Cardiac muscle cell (in vitro differentiated cells and primary cell): ENCODE measurements at places on chromosomes 1 and 21. TPM values are rescaled to one million over a fixed set of nuclear protein-coding genes. Genes with fewer than 3 reads are reported as not detected.

S100A16 gene
- 110 and 120 TPM in 2 replicates for polyA plus RNA-seq

ZNF683 gene
- not detected in 2 replicates for polyA plus RNA-seq

ECM1 gene
- 1.9 and 2.9 TPM in 2 replicates for polyA plus RNA-seq

ETNK2 gene
- 18.0 and 29.9 TPM in 2 replicates for polyA plus RNA-seq

KCNJ6 gene
- 0.22 TPM in 1 of 2 replicates, not detected in the other for polyA plus RNA-seq

GSTM1 gene
- 10.7 and 33.1 TPM in 2 replicates for polyA plus RNA-seq

VSIG8 gene
- not detected in 2 replicates for polyA plus RNA-seq

MPL gene
- polyA plus RNA-seq, result 0.10 TPM in 1 of 2 replicates, not detected in the other

GPR137B gene
- polyA plus RNA-seq, result 0.87 and 4.7 TPM in 2 replicates

CLEC20A gene
- polyA plus RNA-seq, result not detected in 2 replicates

FCRL1 gene
- polyA plus RNA-seq, result not detected in 2 replicates

TMEM125 gene
- polyA plus RNA-seq, result 2.0 and 2.7 TPM in 2 replicates

AADACL3 gene
- polyA plus RNA-seq, result not detected in 2 replicates

MYBPH gene
- polyA plus RNA-seq, result 0.86 and 2.1 TPM in 2 replicates

RGSL1 gene
- not detected in 2 replicates for polyA plus RNA-seq

PROK1 gene
- polyA plus RNA-seq, result not detected in 2 replicates

EXO1 gene
- polyA plus RNA-seq, result 3.4 and 5.4 TPM in 2 replicates

RXFP4 gene
- polyA plus RNA-seq, result 0.74 TPM in 1 of 2 replicates, not detected in the other

PRSS38 gene
- not detected in 2 replicates for polyA plus RNA-seq

CTBS gene
- 10.2 and 22.5 TPM in 2 replicates for polyA plus RNA-seq

PCAT6 gene
- 67.4 and 92.9 TPM in 2 replicates for polyA plus RNA-seq

ST6GALNAC3 gene
- polyA plus RNA-seq, result 8.6 and 14.8 TPM in 2 replicates

DCST2 gene
- 1.1 and 3.8 TPM in 2 replicates for polyA plus RNA-seq

C1orf74 gene
- polyA plus RNA-seq, result 2.9 and 4.4 TPM in 2 replicates

GRIK1 gene
- 0.05 and 0.20 TPM in 2 replicates for polyA plus RNA-seq

EFNA3 gene
- polyA plus RNA-seq, result 34.2 and 43.0 TPM in 2 replicates

OR10Z1 gene
- not detected in 2 replicates for polyA plus RNA-seq

CACHD1 gene
- 41.3 and 56.4 TPM in 2 replicates for polyA plus RNA-seq

EDARADD gene
- polyA plus RNA-seq, result 0.70 and 0.77 TPM in 2 replicates

FASLG gene
- polyA plus RNA-seq, result not detected in 2 replicates

KRTAP19-3 gene
- polyA plus RNA-seq, result not detected in 2 replicates

PPIAL4G gene
- not detected in 2 replicates for polyA plus RNA-seq

SLAMF8 gene
- polyA plus RNA-seq, result not detected in 2 replicates

EPHA10 gene
- polyA plus RNA-seq, result 0.38 TPM in 1 of 2 replicates, not detected in the other

RAVER2 gene
- polyA plus RNA-seq, result 10.8 and 17.8 TPM in 2 replicates

TAS1R1 gene
- 0.17 TPM in 1 of 2 replicates, not detected in the other for polyA plus RNA-seq

ADAMTSL4 gene
- polyA plus RNA-seq, result 51.9 and 65.5 TPM in 2 replicates

ATP6V1G3 gene
- not detected in 2 replicates for polyA plus RNA-seq

LCE6A gene
- polyA plus RNA-seq, result not detected in 2 replicates

SPRR5 gene
- polyA plus RNA-seq, result not detected in 2 replicates

SPRR4 gene
- not detected in 2 replicates for polyA plus RNA-seq

SYTL1 gene
- polyA plus RNA-seq, result 31.8 and 44.1 TPM in 2 replicates

RIMS3 gene
- 29.1 and 29.7 TPM in 2 replicates for polyA plus RNA-seq

CD52 gene
- 2.0 and 3.3 TPM in 2 replicates for polyA plus RNA-seq

PLA2G4A gene
- 0.50 TPM in 1 of 2 replicates, not detected in the other for polyA plus RNA-seq

LAPTM5 gene
- 0.10 and 3.1 TPM in 2 replicates for polyA plus RNA-seq

LMO4 gene
- polyA plus RNA-seq, result 53.3 and 61.9 TPM in 2 replicates

C1orf174 gene
- polyA plus RNA-seq, result 17.6 and 26.1 TPM in 2 replicates

GBP6 gene
- polyA plus RNA-seq, result not detected in 2 replicates

OR2L13 gene
- polyA plus RNA-seq, result 0.88 TPM in 1 of 2 replicates, not detected in the other

NTRK1 gene
- 2.4 and 3.9 TPM in 2 replicates for polyA plus RNA-seq

HRNR gene
- not detected in 2 replicates for polyA plus RNA-seq

KCNK1 gene
- 4.6 and 8.5 TPM in 2 replicates for polyA plus RNA-seq
